Ammon's horn (tissue), 1 donor: ENCODE measurements at places on chromosomes 2 and 18.
A peak's percentile ranks its signal among the peaks of the same experiment; 100 is the strongest.

DNA sequence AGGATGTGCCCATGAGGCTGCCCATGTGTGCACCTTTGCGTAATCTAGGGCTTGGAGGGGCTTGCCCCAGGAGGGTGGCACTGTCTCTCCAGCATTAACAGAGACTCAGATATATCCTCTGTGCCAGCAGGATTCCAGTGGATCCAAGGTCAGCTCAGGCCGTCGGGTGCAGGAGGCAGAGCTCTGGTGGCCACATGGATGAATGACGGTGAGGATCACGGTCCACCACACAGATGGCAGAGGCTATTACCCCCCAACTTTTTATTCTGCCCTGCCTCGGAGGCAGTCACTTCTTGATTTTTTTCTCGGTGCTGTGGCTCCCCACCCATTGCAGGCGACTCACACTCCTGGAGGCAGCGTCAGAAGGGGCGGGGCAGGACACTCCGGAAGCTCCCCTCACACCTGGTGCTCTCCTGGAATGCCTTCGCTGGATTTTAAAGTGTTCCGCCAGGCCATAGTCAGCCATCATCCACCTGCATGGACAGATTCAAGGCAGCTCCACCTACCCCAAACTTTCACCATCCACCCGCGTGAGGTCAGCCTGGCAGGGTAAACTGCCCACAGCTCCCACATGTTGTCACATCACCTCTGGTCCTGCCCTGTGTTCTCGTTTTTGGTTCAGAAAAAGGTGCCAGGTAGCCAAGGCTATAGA, 602.9 kb upstream of the RAB6C start:
- no peak for DNase-seq

GRCh38 chr2:109021895-109022300, 32.9 kb upstream of the EDAR start:
- DNase-seq, result no peak

DNA sequence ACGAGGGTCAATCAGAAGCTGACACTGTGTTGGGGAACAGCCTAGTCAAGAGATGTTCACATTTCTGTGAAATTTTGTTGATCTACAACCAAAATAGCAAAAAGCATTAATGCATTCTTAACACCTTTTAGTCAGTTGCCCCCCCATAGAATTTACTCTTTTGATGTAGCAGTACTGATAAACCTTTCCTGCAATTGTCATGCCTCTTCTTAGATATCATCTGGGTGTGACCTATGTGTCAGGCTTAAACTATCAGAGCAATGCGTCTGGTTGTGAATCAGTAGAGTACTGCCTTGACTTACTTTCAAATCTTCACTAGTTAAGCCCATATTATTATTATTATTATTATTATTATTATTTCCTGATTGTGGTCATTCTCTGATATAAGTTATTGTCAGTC, 61.9 kb downstream of the GREB1L start:
- DNase-seq, result no peak

DNA sequence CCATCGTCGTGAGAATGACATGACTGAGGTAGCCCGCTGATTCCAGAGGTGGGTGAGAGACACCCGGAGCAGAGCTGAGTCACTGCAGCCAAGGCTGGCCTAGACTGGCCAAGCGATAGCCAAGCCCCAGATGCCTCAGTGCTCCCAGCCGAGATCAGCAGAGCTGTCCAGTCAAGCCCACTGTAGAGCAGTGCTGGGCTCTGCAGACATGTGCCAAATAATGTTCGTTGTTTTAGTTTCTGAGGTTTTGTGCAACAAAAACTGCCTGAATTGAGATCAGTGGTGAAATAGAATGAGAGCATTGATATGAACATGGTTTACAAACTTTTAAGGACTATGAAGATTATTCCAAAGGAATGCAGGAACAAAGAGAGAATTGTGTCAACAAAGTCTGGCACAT, 42.1 kb downstream of the INSIG2 start:
- no peak for DNase-seq

DNA sequence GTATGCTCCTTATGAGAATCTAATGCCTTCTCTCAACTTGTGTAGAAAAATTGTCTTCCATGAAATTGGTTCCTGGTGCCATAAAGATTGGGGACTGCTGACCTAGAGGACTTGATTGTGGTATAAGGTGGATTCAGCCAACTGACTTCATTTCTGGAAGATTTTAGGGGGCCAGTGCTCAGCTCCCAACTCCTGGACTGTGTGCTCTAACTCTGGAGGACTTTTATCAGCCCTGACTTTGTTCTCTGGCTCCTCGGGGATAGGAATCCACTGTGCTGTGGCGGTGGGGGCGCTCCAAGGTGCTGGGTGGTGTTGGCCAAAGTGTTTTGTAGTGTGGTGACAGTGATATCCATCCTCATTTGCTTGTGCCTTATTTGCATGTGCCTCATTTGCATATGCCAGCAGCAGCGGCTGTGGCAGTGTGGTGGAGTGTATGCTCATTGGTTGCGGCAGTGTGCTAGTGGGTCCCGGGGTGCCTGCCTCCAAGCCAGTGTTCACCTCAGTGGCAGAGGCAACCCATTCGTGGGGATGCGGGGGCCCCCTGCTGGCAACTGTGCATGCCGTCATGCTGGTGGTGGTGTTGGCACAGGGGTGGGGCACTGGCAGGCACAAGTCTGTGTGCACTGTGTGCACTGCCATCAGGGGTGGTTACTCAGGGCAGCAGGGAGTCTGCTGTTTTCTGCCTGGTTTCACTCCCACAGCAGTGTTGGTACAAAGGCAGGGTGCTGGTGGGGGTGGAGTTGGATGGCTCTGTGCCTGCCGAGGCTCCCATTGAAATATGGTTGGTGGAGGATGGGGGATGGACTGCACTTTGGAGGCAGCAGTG, 19.6 kb downstream of the EHBP1 start:
- DNase-seq, result peak; percentile 77

DNA sequence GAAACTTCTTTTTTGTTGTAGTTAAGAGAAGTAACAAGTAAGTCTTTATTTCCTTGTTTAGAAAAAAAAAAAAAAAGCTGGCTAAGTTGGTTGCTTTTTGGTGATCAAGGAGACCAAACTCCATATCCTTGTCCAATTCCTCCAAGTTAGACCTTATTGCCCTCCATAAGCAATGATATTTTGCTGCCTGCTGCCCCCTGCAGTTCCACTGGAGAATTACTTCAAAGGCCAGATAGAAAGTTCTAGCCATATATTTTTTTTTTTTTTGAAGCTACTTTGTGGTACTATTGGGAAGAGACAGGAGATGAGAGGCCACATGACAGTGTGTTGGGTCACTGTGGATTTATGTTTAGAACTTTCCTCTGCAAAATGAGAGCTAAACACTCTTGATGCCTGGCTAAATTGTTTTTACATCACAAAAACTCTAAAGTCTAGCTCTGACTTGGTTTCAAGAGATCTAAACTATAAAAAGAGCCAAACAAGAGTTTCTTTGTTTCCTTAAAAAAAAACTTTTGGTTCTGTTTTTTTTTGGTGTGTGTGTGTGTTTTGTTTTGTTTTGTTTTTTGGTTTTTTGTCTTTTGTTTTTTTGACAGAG, 80.7 kb upstream of the RASGRP3 start:
- no peak for DNase-seq

- no peak for DNase-seq
Measured at GRCh38 chr2:180564051-180564450, 416.4 kb upstream of the UBE2E3 start.

GRCh38 chr2:58553937-58554336, 312.8 kb upstream of the FANCL start:
- DNase-seq, result peak; percentile 31

GRCh38 chr18:14940735-14941134, 192.8 kb downstream of the ANKRD30B start:
- no peak for DNase-seq

DNA sequence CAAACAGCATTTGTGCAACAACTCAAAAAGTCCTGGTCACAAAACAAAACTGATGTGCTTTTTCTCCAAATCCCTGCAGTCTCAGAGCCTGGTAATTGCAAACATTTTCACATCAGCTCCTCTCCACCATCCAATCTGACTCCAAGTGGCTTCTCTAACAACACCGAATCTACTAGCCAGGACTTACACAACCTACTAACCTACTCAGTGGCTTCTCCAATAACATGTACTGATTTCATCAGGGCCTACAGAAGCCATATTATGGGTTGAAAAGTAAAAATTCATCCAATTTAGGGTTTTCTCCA, 104.3 kb downstream of the COLEC12 start:
- no peak for DNase-seq

DNA sequence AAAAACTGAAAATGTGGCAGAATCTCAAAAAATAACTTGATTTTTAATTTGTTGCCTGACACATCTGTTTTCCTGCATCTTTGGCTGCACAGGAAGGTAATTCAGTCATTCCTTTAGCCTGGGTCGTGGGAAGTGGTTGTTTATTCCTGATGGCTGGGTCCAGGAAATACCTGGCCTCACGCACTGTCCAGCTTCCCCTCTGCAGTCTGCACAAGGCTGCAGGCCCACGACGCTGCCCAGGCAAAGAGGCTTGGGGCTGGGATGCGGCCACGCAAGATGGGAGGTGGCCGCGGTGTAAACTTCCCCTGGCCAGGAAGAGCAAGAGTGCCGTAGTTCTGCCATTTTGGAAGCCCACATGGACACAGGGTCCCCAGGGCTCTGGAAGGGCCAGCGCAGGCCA, 28.2 kb downstream of the TSHZ1 start:
- no peak for DNase-seq

DNA sequence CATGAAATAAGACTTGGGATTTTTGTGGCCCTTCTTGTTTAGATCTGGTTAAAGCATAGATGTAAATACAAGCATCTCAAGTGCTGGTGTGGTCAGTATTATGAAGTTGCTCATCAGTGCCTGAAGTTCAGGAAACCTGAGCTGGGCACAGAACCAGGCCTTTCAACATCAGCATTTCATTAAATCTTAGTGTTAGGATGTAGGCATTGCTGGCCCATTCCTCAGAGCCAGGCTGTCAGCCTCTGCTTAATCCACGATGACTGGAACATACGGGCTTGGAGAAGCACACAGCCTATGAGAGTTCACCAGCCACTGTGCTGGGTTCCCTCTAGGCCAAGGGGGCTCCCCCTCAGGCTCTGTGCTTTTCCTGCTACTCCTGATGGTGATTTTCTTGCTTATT, 270.2 kb downstream of the EN1 start:
- no peak for DNase-seq

DNA sequence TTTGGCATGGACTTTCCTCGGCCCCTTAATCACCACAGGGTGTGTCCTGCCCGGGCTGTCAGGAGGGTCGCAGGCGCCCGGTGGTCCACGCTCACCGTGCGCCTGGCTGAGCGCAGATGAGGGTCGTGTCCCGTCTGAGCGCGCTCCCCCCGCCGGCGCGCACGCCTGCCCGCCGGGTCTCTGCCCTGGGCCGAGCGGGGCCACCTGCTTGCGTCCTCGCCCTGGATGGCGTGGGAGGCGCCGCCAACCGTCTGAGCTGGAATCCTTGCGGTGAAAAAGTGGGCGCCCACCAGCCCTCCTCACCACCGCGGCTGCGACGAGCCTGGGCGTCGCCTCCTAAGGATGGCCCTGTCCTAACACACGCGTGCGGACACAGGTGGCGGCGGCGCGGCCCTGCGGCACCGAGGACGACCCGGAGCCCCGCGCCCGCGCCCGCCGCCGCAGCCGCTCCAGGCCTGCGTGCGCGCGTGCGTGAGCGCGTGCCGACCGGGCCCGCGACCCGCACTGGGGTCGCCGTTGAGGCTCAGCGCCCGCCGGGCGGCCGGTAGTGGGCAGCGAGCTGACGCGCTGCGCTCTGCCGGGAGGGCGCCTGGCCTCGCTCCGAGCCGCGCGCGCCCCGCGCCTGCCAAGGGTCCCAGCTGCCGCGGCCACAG, 126.6 kb downstream of the ARHGEF4 start:
- DNase-seq, result no peak

DNA sequence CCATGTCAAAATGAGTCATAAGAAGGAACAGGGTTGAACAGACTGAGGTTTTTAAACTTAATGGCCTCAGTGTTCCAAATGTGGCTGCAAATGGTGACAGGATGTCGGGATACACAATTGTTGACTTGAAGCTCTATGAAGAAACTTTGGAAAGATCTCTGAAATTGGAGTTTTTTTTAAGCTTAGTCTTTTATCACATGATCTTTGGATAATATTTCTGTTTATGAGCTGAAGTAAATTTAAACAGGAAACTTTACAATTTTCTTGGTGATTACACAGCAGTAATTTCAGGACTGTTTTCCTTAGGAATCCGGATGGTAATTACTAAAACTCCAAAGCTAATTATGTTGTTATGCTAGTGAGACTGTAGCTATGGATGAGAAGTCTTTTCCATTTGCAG, 199.1 kb upstream of the NRXN1 start:
- no peak for DNase-seq

DNA sequence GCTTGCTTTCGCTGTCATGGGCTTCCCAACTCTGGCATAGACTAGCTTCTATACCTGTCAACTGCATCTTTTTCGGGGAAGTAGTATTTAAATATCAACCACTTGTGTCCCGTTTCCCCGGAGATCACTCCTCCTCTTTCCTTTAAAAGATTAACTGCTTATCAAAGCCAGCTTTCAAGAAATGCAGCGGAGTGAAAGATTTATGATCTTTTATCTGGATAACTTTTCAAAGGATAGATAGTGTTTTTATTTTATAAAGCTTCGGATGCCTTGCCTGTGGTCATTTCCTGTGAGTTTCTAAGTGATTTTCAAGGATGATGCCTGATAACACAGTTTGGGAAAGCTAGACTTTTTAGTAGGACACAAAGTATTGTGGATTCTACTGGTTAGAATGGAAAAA, 2.9 kb upstream of the IGFBP5 start:
- DNase-seq, result no peak

- no peak for DNase-seq
Measured at GRCh38 chr2:18907508-18907907, 318.1 kb upstream of the NT5C1B start.

DNA sequence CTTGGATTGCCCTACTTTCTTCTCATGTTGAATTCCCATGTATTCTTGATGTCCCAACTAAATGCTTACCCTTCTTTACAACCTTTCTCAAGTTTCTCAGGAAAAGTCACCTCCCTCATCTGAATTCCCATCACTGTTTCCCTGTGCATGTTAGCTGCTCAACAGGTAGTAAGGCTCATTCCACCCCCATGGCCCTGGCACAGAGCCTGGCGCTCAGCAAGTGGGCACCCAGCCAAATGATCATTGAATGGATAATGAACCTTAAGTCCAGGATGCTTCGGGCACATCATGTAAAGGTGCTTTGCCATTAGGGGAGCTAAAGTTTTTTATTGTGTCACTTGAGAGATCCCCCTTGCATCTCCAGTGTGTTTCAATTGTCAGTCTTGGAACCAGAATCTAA, 124.0 kb downstream of the PKP4 start:
- DNase-seq, result no peak

- no peak for DNase-seq
Measured at GRCh38 chr2:96957244-96957643, 29.1 kb downstream of the FAM178B start.

GRCh38 chr18:73551211-73551610, 596.4 kb downstream of the FBXO15 start:
- no peak for DNase-seq
